Karpas-422 (cell line): ENCODE measurements at places on chromosomes 5 and 9. TPM values are rescaled to one million over a fixed set of nuclear protein-coding genes. Genes with fewer than 3 reads are reported as not detected.

The CCDC192 gene
- total RNA-seq: not detected in 2 replicates

The ZDHHC11 gene
- 10.8 and 15.7 TPM in 2 replicates for total RNA-seq

The CD274 gene
- total RNA-seq: 0.11 and 0.29 TPM in 2 replicates

- no peaks in the 10 kb centered on the region for H3K27me3 ChIP-seq
- H3K27ac ChIP-seq: no peak overlapping the region
- no peak overlapping the region for H3K4me3 ChIP-seq
- H3K36me3 ChIP-seq: no peaks in the 10 kb centered on the region
- H3K4me1 ChIP-seq: no peaks in the 10 kb centered on the region
These were observed 482.3 kb downstream of the SPOCK1 start for GRCh38 chr5:137016783-137017324.

GRCh38 chr5:35608881-35609779, 8.5 kb upstream of the SPEF2 start:
- no peak for DNase-seq
- no peaks in the 10 kb centered on the region for H3K27me3 ChIP-seq
- no peaks in the 10 kb centered on the region for H3K4me1 ChIP-seq
- no peak overlapping the region for H3K4me3 ChIP-seq
- H3K36me3 ChIP-seq: no peaks in the 10 kb centered on the region

GRCh38 chr9:2000314-2000713, 14.8 kb upstream of the SMARCA2 start:
- H3K4me3 ChIP-seq: no peak overlapping the region
- H3K27ac ChIP-seq: no peak overlapping the region
- DNase-seq: no peak
- H3K36me3 ChIP-seq: no peaks in the 10 kb centered on the region
- no peaks in the 10 kb centered on the region for H3K27me3 ChIP-seq
- no peaks in the 10 kb centered on the region for H3K4me1 ChIP-seq

GRCh38 chr9:109906766-109907382, 126.9 kb downstream of the PALM2AKAP2 start:
- peaks cover 16% of the 10 kb centered on the region for H3K4me1 ChIP-seq
- H3K4me3 ChIP-seq: 0 out of 2 replicates have a peak overlapping the region, but pooled peaks have one; percentile 4
- peak overlapping the region; percentile 36; the same call in 1 of the 2 replicates for H3K27ac ChIP-seq
- H3K36me3 ChIP-seq: no peaks in the 10 kb centered on the region
- peak; percentile 48 for DNase-seq
- no peaks in the 10 kb centered on the region for H3K27me3 ChIP-seq

DNA sequence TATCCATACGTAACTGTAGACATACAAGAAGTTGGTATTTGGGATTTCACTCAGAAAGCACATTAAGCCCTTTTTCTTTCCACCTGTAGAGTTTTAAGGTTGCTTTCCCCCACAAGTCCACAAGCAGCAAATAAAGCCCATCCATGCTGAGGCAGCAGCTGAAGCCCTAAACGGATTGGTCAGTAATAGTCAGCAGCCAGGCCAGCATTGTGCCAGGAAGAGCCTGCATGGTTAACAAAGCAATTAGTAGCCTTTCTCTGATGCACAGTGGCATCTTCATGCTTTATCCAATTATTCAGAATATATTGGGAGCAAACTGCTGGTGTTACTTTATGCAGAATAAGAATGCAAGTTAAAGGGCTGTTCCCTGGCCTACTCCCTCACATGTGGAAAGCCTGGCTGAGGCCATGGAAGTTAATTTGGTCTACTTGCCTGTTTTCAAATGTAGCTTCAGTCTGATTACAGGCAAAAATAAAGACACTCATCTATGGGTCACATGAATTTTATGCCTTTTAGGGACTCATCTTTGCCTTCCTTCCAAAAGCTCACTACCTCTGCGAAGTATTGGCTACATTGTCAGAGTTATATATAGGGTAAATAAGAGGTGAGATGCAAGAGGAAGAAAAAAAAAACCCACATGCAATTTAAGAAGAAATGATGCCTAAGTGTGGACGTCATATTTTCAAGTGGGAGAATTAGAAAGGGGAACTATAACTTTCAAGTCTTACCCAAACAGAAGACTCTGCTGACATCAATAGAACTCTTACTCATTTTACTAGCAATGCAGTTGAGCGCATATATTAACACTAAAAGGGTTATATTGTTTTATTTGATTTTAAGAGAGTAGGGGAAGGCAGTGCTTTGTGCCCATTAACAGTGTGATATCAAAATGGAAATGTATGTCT, 15.9 kb downstream of the EBF1 start:
- peaks cover 77% of the 10 kb centered on the region for H3K36me3 ChIP-seq
- DNase-seq: peak; percentile 70
- H3K27ac ChIP-seq: peak overlapping the region; percentile 87
- no peaks in the 10 kb centered on the region for H3K27me3 ChIP-seq
